ENCODE measurements at places on chromosomes 16 and 17. TPM values are rescaled to one million over a fixed set of nuclear protein-coding genes. Genes with fewer than 3 reads are reported as not detected.

- no peak overlapping the region for H3K4me3 ChIP-seq
- no peak for DNase-seq
- no peak overlapping the region for H3K27ac ChIP-seq
- H3K27me3 ChIP-seq: no peaks in the 10 kb centered on the region
- H3K4me1 ChIP-seq: peaks cover 3% of the 10 kb centered on the region
Observed at GRCh38 chr17:78643326-78643725, 66.1 kb upstream of the DNAH17 start.

GRCh38 chr16:50467943-50468748 lies 80.0 kb upstream of the NKD1 start:
- peaks cover 7% of the 10 kb centered on the region for H3K4me1 ChIP-seq
- no peaks in the 10 kb centered on the region for H3K27me3 ChIP-seq
- no peak for DNase-seq
- H3K36me3 ChIP-seq: no peaks in the 10 kb centered on the region

- no peaks in the 10 kb centered on the region for H3K27me3 ChIP-seq
- H3K27ac ChIP-seq: no peak overlapping the region
- no peaks in the 10 kb centered on the region for H3K36me3 ChIP-seq
- H3K4me3 ChIP-seq: no peak overlapping the region
- no peak for DNase-seq
Observed at GRCh38 chr17:32803544-32803943, 73.4 kb downstream of the MYO1D start.

DNA sequence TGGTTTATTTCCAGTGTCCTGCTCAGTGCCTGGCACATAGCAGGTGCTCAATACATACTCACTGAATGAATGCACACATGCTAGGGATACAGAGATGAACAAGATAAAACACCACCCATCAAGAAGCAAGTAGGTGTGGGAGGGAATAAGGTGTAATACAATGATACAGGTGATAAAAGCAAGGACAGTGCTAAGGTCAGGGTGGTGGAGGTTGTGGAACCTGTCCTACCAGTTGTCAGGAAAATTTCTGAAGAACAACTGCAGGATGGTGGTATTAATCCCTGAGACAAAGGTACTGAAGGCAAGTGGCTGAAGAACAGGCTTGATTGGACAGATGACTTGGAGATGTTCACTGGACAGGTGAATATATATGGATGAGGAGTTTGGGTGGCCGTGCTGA lies 1.8 kb downstream of the KNOP1 start:
- no peak overlapping the region for H3K27ac ChIP-seq
- H3K4me1 ChIP-seq: peaks cover 31% of the 10 kb centered on the region
- no peaks in the 10 kb centered on the region for H3K36me3 ChIP-seq
- no peak overlapping the region for H3K4me3 ChIP-seq
- DNase-seq: no peak
- H3K27me3 ChIP-seq: no peaks in the 10 kb centered on the region

The CD68 gene
- 34.5 TPM for total RNA-seq

Data from esophagus muscularis mucosa (tissue), 4 donors.